Osteoblast (primary cell): ENCODE measurements at places on chromosomes 2 and 18. TPM values are rescaled to one million over a fixed set of nuclear protein-coding genes. Genes with fewer than 3 reads are reported as not detected.

DNA sequence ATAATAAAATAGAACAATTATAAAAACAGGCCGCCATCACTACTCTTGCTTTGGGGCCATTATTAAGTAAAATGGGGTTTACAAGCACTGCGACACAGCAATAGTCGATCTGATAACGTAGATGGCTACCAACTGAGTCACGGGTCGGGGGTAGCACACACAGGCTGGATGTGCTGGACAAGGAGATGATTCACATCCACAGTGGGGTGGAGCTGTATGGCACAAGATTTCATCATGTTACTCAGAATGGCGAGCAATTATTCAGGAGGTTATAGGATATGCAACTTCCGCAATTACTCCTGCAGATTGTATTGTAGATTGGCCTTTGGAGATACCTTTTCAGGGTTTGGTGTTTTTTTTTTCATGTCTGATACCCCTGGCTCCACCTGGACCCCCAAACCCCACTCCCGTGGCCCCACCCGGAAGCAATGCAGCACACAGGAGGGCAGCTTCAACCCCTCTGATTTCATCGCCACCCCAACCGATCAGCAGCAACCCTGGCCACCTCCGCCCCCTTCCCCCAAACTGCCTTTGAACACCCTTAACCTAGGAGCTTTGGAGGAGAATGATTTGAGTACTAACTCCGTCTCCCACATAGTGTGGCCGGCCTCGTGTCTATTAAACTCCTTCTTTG lies 21.4 kb upstream of the MLPH start:
- DNase-seq, result peak; percentile 95

The SLC30A3 gene
- under 0.01 and 0.88 TPM in 2 replicates for total RNA-seq

The TSPYL6 gene
- not detected in 2 replicates for total RNA-seq

GRCh38 chr2:80335411-80335810 lies 30.9 kb upstream of the LRRTM1 start:
- no peak for DNase-seq

- peak; percentile 81 for DNase-seq
Measured at GRCh38 chr2:96111823-96112500, 4.4 kb downstream of the ADRA2B start.

GRCh38 chr18:49041435-49042245 lies 90.9 kb upstream of the SMAD7 start:
- DNase-seq, result peak; percentile 84

- DNase-seq, result peak; percentile 56
Measured at GRCh38 chr2:74481431-74481830, 1.4 kb downstream of the CCDC142 start.

The LMAN1 gene
- total RNA-seq, result 189 and 210 TPM in 2 replicates

- DNase-seq, result no peak
Measured at GRCh38 chr2:111710085-111710484, 173.9 kb downstream of the ANAPC1 start.

DNA sequence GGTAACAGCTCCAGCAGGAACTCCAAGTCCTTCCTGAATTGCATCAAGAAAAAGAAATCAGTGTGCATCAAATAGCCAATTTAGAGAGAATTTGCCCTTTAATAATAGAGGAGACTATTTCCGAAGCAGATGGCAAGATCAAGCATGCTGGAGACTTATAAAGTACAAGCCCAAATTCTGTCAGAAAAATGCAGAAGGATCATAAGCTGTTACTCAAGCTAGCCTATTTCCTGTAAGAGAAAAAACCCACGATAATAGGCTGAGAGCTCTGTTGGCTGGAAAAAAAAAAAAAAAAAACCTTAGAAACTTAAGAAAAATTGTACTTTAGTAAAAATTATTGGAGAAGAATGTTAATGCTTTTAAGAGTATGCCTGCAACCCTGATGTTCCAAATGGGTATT lies 24.4 kb upstream of the ITM2C start:
- no peak for DNase-seq

The SMCHD1 gene
- total RNA-seq, result 52.2 and 53.6 TPM in 2 replicates

The HOXD11 gene
- total RNA-seq, result not detected in 2 replicates

DNA sequence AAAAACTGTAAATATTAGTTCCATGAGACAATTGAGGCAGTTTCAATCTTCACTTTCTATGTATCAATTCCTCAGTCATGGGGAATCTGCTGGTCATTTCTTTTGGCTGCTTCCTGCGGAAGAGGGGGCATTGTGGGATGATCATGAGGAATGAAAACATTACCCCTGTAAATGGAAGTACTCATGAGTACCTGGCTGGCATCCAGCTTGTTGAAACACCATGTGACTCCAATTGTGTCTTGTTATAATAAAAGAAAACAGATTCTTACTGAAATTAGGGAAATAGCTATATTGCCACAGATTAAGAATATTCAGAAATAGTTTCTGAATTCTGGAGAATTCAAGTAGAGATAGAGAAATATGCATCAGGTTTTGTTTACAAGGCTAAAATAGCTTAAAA lies 41.6 kb upstream of the GPR39 start:
- DNase-seq, result peak; percentile 45

The UCN gene
- total RNA-seq, result 0.36 and 1.2 TPM in 2 replicates

DNA sequence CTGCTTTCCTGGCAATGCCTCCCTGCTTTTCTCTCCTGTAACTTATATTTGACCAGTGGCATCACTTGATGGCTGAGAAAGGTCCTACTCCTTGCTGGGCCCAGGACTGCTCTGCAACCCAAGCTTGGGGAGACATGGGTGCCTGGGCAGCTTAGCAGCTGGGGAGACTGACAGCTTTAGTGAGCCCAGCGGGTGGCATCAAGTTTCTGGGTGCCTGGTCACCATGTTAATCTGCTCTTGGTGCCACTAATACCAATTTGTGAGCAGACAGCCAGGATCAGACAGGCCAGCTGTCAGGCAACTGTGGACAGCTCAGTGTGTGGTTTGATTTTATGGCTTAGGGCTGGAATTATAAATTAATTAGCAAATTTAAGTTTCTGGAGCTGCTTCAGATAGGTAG lies 144.8 kb upstream of the GLI2 start:
- no peak for DNase-seq
